CD4-positive, alpha-beta T cell treated with Interleukin-12 subunit alpha and Interleukin-12 subunit beta, for 1 hour (primary cell): ENCODE measurements at places on chromosomes 2 and 18.
A peak's percentile ranks its signal among the peaks of the same experiment; 100 is the strongest.

DNA sequence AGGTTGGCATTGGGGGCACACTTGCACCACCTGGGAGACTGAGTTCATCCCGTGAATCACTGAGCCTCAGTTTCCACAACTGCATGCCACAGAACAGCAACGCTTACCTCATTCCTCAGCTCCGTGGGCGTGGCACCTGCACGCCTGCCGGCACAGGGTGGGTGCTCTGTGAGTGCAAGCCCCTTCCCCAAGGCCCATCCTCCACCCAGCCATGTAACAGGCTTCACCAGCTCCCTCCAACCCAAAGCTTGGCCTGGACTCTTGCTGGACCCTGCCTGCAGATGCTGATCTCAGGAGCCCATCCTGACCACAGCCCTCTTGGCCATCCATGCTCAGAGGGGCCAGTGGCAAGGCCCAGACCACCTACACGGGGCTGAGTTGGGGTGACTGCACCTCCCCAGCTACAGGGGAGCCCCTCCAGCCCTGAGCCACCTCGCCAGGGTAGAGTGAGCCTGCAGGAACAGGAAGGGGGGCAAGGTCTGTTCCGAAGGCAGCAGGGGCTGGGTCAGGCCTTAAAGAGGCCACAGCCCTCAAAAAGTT is 1.8 kb downstream of the PRLH start:
- DNase-seq = no peak

DNA sequence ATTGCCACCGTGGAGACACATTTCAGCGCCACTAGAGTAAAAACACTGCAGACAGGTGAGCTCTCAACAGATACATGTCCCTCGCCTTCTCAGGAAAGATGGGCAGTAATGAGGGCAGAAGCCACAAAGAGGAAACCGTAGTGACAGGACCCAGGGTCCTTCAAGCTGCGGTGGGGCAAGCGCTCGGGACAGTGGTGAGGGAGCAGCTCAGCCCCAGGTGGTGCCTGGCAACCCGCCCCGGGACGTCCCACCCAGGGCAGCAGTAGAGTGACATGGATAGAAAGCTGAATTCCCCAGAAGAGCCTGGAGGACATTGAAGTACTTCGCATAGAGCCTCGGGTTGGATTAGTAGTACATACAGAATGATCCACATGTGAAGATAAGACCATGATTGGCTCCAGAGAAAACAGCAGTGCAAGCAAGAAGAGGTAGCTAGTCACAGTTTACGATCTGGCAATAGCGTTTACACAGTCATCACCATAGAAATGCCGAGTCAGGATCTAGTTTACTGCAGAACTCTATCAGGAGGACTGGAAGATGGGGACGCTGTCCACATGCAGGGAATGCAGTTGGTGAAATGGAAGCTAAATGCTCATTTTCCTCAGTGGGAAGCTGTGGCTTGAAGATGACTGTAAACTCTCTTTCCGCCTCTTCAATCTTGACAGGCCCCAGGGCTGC is 37.4 kb upstream of the ALPP start:
- no peak for DNase-seq

- no peak for DNase-seq
These were observed 45.1 kb downstream of the LCLAT1 start for GRCh38 chr2:30492185-30492584.

DNA sequence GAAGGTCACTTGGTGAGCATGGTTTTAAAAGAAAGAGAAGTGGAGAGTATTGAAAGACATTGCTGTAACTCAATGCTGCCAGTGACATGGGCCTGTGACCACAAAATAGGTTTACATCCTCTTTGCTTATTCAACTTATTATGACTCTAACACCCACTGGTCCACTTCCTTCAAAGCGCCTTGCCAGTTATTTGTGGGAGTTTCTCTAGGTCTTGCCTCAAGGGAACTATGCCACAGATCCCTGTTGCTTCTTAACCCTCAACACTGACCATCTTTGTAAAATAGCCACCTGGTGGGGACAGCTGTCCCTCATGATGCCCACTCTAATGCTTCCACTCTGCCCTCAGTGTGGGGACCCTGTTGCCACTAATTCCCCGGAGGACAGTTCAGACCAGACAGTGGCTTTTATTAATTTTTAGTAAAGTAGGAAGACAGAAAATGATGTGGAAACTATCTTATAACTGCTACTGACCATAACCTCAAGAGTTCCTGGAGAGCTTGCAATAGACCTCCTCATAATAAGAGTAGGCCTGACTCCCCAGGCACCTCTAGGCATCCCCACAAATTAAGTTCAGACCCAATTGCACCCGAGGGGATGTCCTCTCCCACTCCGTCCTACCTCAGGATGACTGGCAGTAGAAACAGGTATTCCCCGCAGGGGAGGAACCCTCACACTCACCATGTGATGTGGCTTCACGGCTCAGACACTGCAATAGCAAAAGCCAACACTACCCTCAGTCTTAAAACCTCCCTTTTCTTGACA is 31.3 kb upstream of the SLC25A52 start:
- DNase-seq = no peak

DNA sequence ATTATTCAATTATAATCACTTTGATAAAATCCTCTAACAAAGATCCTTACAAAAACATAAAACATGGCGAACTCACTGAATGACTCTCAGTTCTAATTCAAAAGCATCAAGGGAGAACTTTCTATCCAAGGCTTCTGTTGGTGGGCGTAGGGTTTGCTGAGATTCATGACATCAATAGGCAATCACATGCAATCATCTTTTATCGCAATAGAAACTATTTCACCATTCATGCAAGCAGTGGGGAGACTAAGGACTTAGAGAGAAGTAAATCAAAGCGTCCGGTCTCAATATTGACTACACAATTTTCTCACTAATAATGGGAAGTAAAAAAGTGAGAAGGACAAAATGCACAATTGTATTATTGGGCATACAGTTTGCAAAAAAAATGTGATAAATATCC is 168.7 kb downstream of the SCG2 start:
- DNase-seq = no peak

DNA sequence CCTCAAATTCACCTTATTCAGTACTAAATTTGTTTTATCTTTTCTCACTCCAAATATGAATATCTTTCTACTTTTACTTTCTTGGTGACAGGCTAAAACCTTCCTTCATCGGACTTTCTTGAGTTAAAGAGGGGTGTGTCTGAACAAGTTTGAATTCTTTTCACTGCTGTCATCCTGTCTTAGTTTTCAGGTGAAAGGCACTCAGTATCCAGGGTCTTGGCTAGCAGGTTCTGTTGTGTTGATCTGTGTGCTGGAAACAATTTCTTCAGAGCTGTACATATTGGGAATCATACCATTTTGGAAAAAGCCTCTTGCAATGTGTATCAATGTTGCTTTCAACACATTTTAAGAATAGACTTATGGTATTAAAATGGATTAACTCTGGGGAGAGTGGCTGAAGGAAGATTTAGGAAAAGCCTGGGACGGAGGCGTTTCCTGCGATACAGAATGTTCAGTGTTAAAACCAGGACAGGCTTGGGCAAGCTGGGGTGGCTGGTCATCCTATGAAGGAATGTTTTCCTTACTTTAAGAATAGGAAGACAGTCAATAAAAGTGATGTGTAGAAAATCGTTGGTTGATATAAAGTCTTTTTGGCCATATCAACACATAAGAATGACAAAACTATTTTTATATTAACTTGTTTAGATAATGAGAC is 350.7 kb upstream of the SPRED2 start:
- no peak for DNase-seq

GRCh38 chr18:35271656-35272055 is 18.4 kb downstream of the ZSCAN30 start:
- no peak for DNase-seq

GRCh38 chr2:211867845-211868451 is 670.7 kb downstream of the ERBB4 start:
- no peak for DNase-seq

GRCh38 chr2:144516981-144517865 is 2.7 kb downstream of the ZEB2 start:
- DNase-seq = peak; percentile 69

GRCh38 chr2:73614105-73614504 is 28.1 kb downstream of the NAT8 start:
- DNase-seq = no peak

DNA sequence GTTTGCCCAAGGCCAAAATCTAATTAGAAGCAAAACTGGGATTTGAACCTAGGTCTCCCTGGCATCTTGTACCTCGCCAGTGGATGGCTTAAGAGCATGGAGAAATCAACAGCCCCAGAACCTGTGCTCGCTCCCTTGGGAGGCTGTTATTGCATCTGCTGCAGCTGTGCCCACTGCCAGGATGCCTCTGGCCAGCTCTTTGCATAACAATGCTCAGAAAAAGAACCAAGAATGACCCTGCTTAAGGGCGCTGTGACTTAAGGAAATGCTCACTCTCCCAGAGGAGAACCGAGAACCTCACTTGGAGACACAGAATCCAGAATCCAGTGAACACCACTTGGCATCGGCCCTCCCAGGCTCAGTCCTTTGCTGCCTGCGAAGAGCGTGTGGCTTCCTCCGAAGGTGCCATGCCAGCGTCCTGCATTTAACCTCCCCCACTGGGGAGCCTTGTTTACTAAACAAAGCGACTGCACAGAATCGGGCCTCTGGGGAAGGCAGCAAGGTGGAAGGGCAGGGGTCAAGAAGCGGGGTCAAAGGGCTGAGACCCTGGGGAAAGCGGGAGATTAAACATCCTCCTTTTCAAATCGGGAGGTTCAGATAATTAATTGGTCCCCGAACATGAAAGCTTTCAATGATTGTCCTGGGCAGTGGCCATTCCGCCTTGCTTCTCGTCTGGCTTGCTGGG is 71.0 kb upstream of the BOD1L2 start:
- DNase-seq = no peak

DNA sequence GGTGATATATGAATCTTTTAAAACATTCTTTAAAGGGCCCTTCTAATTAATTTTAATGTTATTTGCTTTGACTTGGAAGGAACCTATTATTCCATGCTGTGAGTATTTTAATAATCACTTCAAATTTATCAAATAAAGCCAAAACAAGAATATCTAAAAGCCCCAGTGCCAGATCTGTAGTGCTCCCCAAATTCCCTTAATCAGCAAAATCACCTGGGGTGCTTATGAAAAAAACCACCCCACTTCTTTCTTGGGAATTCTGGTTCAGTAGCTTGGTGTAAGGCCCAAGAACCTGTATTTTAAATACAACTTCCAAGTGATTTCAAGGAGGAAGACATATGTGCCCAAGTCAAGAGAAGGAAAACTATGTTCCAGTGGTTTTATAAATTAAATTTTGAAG is 202.4 kb upstream of the OSR1 start:
- no peak for DNase-seq

- no peak for DNase-seq
These were observed 78.7 kb upstream of the OTOF start for GRCh38 chr2:26556309-26557243.

GRCh38 chr2:9329497-9329896 is 93.8 kb downstream of the ITGB1BP1 start:
- no peak for DNase-seq

DNA sequence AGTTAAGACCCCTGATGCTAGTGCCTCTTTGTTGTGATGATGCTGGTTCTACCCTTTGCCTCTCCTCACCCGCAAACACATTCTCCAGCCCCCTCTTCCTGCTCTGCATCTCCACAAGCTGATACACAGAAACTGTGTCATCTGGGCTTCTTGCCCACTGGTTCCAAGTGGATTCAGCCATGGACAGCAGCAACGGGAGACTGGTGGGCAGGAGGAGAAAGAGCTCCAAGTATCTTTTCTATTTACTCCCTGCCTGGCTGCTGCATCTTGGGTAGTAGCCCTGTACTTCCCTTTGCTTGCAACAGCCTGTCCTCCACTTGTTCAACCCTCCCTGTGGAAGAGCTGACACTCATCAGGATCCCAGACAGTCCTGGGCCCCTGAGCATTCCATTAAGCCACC is 655.1 kb upstream of the RAB6C start:
- DNase-seq = no peak

DNA sequence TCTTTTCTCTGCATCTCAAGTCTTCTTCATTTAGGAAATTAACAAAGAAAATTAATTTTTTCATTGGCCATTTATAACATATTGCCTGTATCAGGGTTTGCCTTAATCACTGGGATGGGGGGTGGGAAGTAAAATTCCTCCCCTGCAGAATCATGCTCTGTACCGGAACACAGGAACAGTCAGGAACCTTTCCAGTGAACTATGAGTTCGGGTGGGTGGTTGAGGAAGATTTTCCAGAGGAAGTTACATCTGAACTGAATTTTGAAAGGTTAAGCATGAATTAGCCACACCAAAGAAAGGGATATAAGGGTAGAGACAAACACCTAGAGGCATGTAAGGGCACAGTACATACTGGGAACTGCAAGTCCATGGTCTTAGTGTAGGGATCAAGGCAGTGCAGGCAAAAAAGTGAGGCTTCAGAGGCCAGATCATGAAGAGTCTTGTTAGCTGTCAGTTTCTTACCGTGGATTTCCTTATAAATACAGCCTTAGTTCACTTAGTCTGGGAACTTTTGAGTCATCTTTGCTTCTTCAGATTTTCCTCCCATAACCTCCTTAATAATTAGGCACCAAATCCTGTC is 55.6 kb downstream of the FAM117B start:
- no peak for DNase-seq

GRCh38 chr2:25491966-25492532 is 150.3 kb upstream of the DNMT3A start:
- no peak for DNase-seq

- no peak for DNase-seq
These were observed 20.8 kb downstream of the LAMA3 start for GRCh38 chr18:23710068-23710527.

DNA sequence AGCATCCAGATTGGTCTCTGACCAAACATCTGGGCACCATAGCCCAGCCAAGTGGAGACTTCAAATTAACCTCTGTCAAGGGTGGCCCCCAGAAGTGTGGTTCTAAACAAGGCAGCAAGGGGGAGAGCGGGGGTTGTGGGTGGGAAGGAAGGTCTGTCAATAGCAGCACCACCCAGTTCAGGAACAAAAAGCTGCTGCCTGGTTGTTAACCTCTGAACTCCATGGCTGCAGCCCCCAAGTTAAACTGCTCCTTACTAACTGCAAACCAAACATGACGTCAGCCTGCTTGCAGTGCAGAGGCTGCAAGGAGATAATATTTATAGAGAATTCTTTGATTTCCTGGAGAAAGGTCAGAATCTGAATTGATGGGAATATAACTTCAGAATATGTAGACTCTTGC is 76.5 kb downstream of the ARL4C start:
- peak; percentile 38 for DNase-seq

- no peak for DNase-seq
These were observed 15.2 kb upstream of the BOLA3 start for GRCh38 chr2:74162951-74163350.

DNA sequence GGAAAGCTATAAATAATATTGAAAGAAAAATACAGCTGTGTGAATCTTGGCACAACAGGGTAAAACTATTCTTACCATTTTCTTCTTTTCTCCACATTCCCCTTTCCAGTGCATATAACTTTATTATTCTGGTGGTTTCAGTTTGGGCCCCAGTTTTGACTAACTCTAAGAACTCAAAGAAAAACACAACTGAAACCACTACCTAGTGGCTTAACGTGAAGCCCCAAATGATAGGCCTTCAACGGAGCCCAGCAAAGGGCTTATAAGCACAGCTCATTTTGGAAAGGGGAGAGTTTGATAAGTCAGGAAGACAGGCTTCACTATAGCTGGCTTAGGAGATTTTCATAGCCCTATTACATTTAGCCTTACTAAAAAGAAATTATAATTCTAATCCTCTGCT is 62.4 kb downstream of the PPP1R1C start:
- no peak for DNase-seq

GRCh38 chr18:36411745-36412168 is 114.2 kb downstream of the FHOD3 start:
- no peak for DNase-seq
